AML-193 (cell line): ENCODE measurements at places on chromosomes 4 and X.

- no peak for DNase-seq
These were observed 26.5 kb downstream of the SLC10A7 start for GRCh38 chr4:146495269-146495668.

GRCh38 chrX:30568136-30568535 is 9.4 kb downstream of the TASL start:
- no peak for DNase-seq

DNA sequence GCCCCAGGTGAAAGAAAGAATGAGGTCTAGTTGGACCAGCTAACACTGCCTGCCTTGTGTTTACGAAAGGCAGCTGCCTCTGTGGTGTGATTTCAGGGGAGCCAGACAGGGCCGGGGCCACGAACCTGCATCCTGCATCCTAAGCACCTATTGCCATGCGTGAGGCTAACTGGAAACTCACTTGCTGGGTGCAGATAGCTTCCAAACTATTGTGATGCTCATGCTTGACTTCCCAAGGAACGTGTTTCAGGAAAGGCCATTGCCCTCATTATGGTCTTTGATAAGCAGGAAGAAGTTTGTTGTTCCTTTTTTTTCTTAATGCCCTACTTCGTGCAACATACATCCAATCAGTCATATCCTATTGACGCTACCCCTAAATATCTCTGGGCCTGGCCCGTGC is 2.3 kb upstream of the IRF2 start:
- no peak for DNase-seq

- no peak for DNase-seq
These were observed 192.0 kb downstream of the CXXC4 start for GRCh38 chr4:104302731-104303130.

- no peak for DNase-seq
These were observed 65.7 kb downstream of the CLCN5 start for GRCh38 chrX:49988143-49988542.

- DNase-seq: no peak
These were observed 103.9 kb upstream of the MAOA start for GRCh38 chrX:43552156-43552555.

GRCh38 chrX:132592880-132593279 is 104.0 kb upstream of the MBNL3 start:
- no peak for DNase-seq

DNA sequence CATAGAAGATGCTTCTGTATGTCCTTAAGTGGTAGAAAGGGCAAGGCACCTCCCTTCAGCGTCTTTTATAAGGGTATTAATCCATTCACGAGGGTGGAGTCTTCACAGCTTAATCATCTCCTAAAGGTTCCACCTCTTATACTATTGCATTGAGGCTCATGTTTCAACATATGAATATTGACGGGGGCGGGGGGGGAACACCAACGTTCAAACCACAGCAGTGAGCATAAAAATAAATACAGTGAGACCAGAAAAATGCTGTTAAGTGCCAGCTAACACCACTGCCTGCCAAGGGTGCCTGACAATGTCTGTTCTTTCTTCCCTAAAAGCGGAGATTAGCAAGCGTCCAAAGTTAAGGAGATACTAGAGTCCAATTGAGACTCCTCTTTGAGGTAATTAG is 323.3 kb downstream of the STK32B start:
- DNase-seq: no peak

GRCh38 chr4:139142087-139142486 is 34.9 kb downstream of the ELF2 start:
- no peak for DNase-seq

GRCh38 chr4:139922406-139923024 is 231.5 kb downstream of the MAML3 start:
- no peak for DNase-seq
